ENCODE measurements at places on chromosomes 1 and 21.
A peak's percentile ranks its signal among the peaks of the same experiment; 100 is the strongest.

GRCh38 chr1:57013522-57013921 lies 47.7 kb upstream of the C8B start:
- DNase-seq: no peak

- DNase-seq: no peak
Measured at GRCh38 chr1:2228157-2228594, at the start of gene SKI. TSS of gene SKI (plus strand) at chr1:2228319. CDS start at chr1:2228767, 448 bp downstream.

DNA sequence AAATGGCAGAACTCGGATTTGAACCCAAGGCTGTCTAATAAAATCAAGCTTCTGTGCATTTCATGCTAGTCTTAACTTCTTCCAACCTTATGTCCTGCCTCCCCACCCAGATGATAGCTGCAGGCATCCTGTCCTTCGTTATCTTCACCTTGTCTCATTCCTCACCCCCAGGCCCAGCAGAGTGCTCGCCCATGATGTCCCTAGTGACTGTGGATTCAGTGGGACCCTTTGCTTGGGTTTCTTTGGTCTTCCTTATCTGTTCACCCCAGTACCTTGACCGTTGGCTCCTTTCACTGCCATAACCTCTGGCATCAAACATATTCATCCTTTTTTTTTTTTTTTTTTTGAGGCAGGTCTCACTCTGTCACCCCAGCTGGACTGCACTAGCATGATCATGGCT lies 5.6 kb upstream of the BSDC1 start:
- no peak for DNase-seq

GRCh38 chr1:38003261-38004250 lies 1.8 kb downstream of the FHL3 start:
- peak; percentile 56 for DNase-seq

DNA sequence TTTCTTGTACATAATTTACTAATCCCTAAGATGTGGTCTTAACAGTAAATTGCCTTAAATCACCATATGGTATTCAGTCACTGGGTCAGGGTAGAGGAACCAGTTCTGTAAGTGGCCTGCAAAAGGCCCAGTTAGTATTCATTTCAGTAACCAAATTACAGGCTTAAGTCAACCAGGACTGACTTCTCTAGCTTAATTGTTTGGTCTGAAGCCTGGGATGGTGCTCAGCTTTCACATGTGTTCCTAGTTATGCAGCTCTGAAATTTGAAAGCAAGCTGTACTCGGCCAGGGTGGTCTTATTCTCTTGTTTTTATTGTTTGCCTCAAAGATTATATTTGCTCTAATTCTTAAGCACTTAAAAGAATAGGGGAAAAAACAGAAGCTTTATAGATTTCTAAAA lies 144.6 kb downstream of the MAGI3 start:
- peak; percentile 66 for DNase-seq

- DNase-seq: peak; percentile 40
Measured at GRCh38 chr1:175514387-175514953, 228.9 kb downstream of the TNR start.

GRCh38 chr1:53899206-53899628 lies 5.2 kb downstream of the DIO1 start:
- peak; percentile 79 for DNase-seq

DNA sequence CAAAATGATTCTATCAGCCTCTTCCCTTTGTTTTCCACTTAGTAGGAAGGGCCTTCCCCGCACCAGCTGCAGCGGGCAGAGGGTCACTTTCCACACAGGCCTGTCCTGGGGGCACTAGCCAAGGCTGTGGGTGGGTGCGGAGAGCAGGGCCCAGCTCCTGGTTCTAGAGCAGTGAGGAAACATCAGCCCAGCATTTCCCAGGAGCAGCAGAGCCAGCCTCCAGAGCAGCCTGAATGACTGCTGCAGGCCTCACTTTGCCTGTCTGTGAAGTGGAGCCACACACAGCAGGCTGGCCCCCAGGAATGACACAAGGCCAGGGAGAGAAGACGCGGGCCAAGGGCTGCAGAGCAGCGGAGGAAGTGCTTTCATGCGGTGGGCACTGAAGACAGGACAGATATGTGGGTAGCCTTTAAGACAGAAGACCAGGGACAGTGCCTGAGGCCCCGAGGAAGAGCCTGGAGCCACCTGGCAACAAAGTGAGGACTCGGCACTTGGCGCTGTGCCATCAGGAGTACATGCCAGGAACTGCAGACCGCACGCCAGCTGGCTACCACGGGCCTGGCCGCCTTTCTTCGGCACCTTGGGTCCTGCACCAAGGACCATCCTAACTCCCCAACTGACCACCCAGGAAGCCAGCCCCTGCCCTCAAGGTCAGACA lies 42.0 kb downstream of the ACOT7 start:
- DNase-seq: no peak

- peak; percentile 98 for DNase-seq
Measured at GRCh38 chr1:209367061-209367772, 216.3 kb upstream of the CAMK1G start.

DNA sequence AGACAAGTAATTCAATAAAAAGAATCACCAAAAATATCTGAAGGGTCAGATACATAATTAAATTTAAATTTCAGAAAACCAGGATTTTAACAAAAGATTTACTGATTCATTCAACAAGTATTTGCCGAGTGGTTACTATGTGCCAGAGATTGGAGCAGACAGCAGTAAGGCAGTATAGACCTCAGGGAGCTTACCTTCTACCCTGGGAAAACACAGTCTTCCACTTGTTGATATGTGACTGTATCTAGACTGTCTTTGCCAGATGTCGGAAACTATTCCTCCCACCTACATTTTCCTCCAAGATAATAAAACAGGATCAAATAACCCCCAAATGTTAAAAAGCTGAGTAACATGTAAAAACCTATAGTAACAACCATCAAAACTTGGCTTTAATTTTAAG lies 6.2 kb downstream of the HNRNPR start:
- DNase-seq: peak; percentile 15

- DNase-seq: peak; percentile 60
Measured at GRCh38 chr1:202578565-202578964, 131.7 kb downstream of the SYT2 start.

DNA sequence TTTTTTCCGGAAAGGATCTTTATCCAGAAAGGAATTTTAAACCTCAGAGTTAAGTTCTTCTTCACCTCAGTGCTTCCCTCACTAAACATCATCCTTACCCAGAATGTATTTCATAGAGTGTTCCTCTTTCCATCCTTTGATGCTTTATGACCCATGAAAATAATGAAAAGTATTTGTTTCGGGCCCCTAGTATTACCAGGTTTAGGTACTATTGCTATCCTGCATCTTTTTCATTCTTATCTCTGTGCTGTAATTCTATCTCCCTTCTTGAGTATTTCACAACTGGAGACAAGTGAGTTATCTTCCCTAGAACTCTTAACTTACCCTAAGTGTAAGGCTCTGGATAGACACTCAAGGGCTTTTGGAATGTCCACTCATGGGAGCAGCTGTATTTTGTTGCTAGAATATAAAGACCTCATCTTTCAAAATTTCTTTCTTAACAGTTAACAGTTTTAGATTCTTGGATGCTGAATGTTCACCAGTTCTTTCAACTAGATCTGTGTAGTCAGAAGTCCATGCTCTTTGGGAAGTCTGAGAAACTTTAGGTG lies 26.2 kb downstream of the UCK2 start:
- DNase-seq: no peak

DNA sequence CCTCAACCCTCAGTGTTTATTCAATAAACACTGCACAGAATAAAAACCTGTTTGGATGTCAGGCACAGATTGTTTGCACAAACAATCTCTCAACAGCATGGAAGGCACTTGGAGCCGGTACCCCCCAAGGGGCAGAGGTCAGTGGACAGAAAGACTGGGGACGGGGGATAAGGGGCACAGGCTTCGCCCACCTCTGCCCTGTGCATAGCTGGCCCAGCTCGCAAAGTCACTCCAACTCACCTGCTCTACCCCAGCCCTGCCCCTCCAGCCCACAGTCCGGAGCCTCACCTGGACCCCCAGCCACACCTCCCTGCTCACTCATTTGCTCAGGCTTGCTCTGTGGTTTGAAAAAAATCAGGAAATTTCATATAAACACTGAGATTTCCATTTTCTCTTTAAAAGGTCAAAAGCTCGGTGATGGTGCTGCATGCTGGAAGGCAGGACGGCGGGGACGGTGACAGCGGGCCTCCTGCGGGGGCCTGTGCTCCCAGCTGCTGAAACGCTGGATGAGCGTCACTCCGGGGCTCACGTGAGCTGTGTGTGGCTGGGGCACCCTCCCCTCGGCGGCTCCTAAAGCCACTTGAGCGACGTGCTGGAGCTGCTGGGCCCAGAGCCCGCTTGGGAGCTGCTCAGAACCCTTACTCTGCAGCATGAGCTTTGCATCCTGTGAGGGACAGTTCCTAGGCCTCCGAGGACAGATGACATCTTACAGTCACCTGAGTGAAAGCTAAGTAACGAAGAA lies 54.5 kb downstream of the PRDM15 start:
- no peak for DNase-seq

GRCh38 chr1:30971496-30971895 lies 62.9 kb upstream of the SDC3 start:
- no peak for DNase-seq

DNA sequence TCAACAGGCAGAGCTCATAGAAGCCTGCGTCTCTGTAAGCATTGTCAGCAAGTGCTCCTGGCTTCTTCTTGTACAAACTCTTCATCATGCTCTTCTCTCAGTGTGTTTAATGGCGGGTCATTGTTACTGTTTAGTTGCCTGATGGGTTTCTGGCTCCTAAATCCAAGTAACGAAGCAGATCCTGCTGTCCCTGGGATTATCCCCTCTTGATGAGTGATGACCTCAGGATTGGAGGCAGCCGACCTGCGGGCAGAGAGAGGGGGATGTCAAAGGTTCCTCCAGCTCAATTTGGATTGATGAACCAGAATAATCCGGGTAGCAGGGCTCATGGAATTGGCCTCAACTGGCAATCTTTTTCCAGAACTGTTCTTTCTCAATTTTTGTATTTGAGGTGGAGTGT lies 66.1 kb upstream of the BARHL2 start:
- DNase-seq: no peak

Measured in fibroblast of skin of right biceps (primary cell).